Right lung (tissue), 10 donors: ENCODE measurements at places on chromosomes 2 and 18. TPM values are rescaled to one million over a fixed set of nuclear protein-coding genes. Genes with fewer than 3 reads are reported as not detected.

DNA sequence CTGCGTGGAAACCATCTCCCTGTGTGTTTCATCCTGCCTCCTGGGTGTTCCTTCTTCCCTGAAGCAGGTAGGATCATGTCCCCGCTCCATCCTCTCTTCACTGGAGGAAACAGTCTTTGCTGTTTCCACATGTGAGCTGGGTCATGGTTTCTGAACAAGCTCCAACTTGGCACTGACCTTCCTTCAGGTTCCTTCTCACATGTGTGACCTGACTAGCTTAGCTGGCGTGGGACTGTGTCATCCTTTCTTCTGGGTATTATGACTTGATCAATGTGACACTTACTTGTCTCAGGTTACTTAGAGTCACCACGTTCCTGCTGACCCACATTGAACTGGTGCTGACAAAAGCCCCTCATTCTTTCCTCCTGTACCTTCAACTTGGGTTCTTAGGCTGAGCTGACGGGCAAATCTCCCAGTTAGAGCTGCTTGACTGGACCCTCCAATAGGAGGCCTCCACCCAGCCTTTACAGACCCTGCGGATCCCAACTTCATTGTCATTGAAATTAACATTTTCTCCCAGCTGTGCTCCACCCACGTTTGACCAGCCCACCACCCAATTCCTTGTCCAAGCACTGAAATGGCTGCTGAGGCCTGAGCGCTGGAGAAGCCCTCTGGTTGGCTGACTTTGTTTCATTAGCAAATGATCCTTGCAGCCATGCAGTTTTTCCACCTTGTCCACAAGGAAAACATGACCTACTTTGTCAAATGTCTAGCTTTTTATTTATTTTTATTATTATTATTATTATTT, 128.1 kb downstream of the DDX1 start:
- no peak for DNase-seq

DNA sequence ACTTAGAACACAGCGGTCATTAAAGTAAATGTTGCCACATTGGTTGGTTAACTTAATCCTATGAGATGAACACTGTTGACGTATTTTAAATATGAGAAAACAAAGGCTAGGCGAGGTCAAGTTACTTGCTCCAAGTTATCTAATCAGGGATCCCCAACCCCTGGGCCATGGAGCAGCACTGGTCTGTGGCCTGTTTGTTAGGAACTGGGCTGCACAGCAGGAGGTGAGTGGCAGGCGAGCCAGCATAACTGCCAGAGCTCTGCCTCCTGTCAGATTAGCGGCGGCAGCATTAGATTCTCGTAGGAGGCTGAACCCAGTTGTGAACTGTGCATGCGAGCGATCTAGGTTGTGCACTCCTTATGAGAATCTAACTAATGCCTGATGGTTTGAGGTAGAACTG, 878.9 kb downstream of the CPS1 start:
- DNase-seq: no peak

Gene SS18
- polyA plus RNA-seq: 94.2 TPM

- no peak for DNase-seq
Measured at GRCh38 chr2:172639823-172640222, 83.9 kb downstream of the PDK1 start.

Gene IL37
- polyA plus RNA-seq: 0.21 TPM

Gene SESTD1
- 54.4 TPM for polyA plus RNA-seq

Gene AOX1
- 13.3 TPM for polyA plus RNA-seq

- DNase-seq: no peak
Measured at GRCh38 chr18:212780-213179, 54.4 kb downstream of the USP14 start.

Gene CMPK2
- 2.9 TPM for polyA plus RNA-seq

GRCh38 chr2:161139098-161139987, 20.9 kb upstream of the TANK start:
- no peak for DNase-seq

Gene PID1
- polyA plus RNA-seq: 26.4 TPM

Gene SLC8A1
- 4.2 TPM for polyA plus RNA-seq

Gene C2orf49
- 28.9 TPM for polyA plus RNA-seq

DNA sequence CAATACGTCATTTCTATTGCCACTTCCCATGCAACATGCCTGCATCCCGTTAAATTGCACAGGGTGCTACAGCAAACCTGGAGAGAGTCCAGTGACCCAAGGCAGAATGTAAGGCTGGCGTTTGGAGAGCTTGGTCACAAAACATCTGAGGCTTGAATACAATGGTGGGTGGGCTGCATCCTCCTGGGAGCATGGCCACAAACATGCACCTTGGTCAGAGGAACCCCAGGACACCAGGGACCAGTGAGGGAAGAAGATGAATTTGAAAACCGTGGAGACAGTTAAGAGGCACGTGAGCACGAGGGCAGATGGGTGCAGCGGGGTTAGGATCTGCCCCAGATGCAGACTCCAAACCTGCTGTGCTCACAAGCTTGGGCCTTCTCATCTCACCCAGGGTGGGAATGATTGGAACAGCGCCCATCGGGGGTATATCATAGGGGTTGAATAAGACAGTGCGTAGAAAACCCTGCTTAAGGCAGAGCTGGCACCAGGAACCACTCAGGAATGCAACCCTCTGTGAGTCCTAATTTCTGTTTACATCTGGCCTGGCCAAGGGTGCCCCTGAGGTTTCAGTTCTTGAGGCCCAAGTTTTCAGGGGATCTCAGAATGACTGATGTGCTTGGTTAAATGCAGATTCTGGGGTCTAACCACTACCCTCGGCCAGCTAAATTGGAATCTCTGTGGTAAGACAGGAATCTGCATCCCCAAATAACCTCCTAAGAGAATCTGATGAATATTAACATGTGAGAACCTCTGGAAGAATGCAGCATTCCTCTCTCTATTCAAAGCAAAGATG, 97.2 kb downstream of the ARL4C start:
- DNase-seq: no peak

GRCh38 chr2:46852598-46852997, 63.0 kb downstream of the MCFD2 start:
- no peak for DNase-seq

- no peak for DNase-seq
Measured at GRCh38 chr2:71786291-71787107, 333.1 kb downstream of the DYSF start.

GRCh38 chr2:230865766-230866755, 1.3 kb downstream of the ITM2C start:
- peak; percentile 54 for DNase-seq

GRCh38 chr18:23136326-23137096, 1.2 kb downstream of the CABLES1 start:
- DNase-seq: peak; percentile 46

GRCh38 chr2:42931818-42932195, 139.4 kb upstream of the HAAO start:
- no peak for DNase-seq

GRCh38 chr2:161088658-161089350, 71.4 kb upstream of the TANK start:
- no peak for DNase-seq
